ENCODE measurements at places on chromosomes 4 and X.

- no peak for DNase-seq
Observed at GRCh38 chr4:3374667-3375066, 67.1 kb upstream of the HGFAC start.

GRCh38 chr4:139950568-139950967 lies 203.4 kb downstream of the MAML3 start:
- DNase-seq = no peak

GRCh38 chr4:137387924-137388323 lies 144.4 kb downstream of the PCDH18 start:
- no peak for DNase-seq

DNA sequence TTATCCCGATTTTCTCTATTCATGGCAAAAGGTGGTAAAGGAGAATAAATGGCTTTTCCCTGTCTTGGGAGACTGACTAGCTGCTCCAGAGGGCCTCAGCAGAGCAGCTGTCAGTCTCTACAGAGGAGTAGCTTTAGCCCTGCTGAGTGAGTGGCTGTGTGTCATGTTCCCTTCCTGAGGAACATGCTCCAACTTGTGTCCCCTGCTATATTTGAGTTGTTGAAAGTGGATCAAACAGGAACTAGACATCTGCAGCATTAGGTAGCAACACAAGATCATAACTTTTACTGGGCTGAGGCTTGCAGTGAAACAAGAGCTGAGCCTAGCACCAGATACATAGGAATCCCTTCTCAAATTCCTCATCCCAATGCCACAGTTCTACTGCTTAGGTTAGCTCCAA lies 26.7 kb upstream of the PLAC1 start:
- peak; percentile 46 for DNase-seq

- no peak for DNase-seq
Observed at GRCh38 chr4:181685911-181686310, 557.3 kb upstream of the TENM3 start.

DNA sequence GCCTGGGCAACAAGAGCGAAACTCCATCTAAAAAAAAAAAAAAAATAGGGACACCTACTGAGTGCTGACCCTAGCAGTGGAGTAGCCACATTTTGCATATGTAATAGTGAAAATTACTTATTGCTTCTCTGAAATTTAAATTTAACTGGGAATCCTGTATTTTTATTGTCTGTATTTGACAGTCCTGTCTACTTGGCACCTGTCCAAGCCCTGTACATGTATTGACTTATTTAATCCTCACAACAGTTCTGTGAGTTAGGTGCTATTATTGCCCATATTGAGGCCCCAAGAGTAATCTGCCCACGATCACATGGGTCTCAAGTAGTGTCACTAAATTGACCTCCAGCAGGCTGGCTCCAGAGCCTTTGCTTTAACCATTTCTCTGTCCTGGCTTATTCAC lies 81.6 kb downstream of the WDR19 start:
- no peak for DNase-seq

GRCh38 chr4:83910693-83911092 lies 374.8 kb downstream of the GPAT3 start:
- DNase-seq = no peak

- DNase-seq = no peak
Observed at GRCh38 chrX:105753411-105753810, 68.9 kb upstream of the NRK start.

- no peak for DNase-seq
Observed at GRCh38 chr4:107630185-107630705, 89.8 kb downstream of the PAPSS1 start.

DNA sequence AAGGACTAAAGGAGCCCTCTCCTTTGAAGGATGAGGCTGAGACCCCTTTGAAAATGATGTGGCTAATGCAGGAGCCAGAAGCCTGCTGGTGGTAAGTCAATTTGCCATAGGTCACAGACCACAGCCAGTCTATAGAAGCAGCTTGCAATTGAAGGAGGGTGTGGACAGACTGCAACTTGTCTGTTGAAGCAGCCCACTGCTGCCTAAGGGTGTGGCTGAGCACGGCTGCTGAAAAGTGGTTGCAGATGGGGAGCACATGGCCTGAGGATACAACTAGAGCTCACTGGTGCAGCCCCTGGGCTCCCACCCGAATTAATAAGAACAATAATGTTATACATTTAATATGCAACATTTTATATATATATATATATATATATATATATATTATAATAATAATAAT lies 11.4 kb upstream of the EXOC1L start:
- DNase-seq = no peak

DNA sequence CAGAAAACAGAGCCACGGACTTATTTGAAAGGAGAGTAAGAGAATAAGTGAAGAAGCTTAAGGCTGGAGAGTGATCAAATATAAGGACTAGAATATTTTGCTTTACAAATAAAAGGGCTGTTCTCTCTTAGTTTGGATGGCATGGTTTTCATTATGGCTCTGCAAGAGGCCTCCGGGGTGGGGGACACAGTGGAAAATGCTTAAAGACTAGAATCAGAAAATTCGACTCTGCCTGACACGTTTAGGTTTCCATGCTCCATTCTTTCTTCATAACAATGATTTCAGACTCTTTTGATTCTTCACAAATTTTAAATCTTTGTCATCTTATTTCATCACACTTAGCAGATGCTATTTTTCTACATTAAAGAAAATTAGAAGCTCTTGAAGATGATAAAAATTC lies 632.4 kb upstream of the BOD1L1 start:
- DNase-seq = no peak

DNA sequence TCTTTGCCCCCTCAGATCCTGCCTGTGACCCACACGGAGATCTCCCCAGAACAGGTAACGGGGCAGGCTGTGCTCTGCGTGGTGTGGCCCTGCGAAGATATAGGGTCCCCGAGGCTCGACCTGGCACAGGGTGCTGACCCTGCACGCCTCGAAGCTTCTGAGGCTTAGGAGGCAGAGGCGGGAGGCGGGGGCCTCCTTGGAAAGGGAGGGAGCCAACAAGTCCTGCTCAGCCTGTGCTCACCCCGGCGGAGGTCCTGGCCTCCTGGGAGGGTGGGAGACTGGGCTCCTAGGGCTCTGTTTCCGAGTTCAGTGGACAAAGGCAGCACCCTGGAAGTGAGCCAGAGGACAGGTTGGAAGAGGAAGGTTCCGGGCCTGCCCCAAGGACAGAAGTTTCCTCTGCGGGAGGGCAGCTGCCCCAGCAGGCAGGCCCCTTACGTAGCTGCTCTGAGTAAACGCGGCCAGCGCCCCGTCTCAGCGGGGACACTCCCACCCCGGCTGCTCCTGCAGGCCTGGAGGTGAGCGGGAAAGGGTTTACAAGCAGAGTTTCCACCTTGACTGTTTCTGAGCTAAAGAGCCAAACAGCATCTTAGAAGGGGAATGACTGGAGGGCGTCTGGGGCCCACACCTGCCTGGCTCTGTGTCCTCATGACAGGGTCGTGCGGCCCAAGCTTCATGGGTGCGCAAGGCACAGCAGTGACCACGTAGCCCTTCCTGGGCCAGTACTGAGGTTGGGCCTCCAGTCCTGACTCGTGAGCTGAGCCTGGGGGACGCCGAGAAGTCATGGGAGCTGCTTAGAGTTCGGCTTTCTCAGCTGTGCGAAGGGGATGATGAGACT lies 16.1 kb downstream of the TMEM175 start:
- no peak for DNase-seq

GRCh38 chr4:68401231-68401630 lies 46.0 kb upstream of the TMPRSS11E start:
- no peak for DNase-seq

- DNase-seq = no peak
Observed at GRCh38 chr4:10094841-10095240, 21.8 kb downstream of the WDR1 start.

DNA sequence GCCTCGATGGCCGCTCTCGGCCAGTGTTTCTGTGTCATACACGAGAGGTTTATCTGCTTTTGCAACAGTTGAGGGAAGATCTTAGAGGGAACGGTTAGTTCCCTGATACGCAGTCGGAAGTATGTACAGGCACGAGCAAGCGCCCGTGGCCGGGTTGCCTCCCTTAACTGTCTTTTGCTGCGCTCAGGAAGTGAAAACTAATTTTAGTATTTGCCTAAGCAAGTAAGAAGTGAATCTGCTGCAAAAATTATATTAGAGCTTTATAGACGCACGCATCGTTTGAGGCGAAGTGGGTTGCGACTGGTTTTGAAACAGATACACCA lies 695 bp downstream of the MTM1 start:
- DNase-seq = peak; percentile 7

GRCh38 chrX:41779941-41780340 lies 56.0 kb downstream of the GPR82 start:
- no peak for DNase-seq

- DNase-seq = no peak
Observed at GRCh38 chr4:103306870-103307375, 108.8 kb upstream of the CENPE start.

- peak; percentile 23 for DNase-seq
Observed at GRCh38 chr4:139763672-139764071, 98.1 kb downstream of the MGST2 start.

DNA sequence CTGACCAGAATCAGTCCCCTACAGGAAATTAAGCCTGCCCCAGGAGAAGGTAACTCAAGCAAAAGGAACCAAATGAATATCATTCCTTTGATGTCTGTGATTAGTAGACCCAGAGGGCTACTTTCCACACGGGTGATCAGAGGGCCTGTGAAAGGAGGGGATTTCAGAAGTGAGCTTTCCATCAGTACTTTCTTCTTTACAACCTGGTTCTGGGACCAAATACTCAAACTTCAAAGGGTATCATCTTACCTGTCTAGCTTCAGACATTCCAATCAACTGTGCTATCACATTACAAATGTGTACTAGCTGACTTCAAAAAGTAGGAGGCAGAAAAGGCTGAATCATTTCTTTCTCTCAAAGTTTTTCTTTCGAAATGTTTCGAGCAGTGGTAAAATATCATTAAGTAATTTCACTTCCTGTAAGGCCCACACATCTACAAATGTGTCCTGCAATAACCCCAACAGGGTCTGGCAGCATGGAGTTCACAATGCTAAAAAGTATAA lies 23.9 kb downstream of the ACSL4 start:
- no peak for DNase-seq

DNA sequence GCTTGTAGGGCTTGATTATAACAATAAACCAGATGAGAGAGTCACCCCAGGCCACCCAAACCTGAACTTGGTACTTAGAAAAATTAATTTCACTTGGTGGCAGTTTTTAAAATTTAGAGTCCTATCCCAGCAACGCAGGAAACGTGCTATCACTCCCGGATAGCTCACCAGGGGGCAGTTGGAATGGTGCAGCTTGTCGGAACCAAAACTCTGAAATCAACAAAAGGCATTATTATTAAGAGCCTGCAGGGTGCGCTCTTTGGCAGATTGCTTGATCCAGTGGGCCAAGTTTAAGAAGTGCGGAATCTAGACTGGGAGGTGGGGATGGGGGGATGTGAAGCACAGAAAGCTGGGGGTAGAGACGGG lies 2.4 kb downstream of the FRAS1 start:
- DNase-seq = peak; percentile 83

GRCh38 chrX:133477986-133478385 lies 62.7 kb upstream of the GPC4 start:
- DNase-seq = no peak

DNA sequence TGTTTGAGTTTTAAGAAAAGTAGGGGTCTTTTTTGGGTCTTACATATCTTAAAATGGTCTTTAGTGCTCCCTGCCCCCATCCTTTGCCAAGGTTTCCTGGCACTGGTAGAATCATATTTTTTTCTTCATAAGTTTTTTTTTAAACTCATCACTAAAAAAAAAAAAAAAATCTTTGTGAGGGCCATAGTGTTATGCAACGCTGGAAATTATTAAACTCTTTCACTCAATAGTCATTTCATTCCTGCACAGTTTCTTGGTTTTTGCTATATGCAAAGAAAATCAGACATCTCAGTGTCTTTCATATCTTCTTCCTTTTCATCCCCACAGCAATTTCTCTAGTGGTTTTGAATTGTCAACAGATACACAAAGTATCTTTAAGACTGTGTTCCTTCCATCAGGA lies 95.6 kb downstream of the TMA16 start:
- no peak for DNase-seq

DNA sequence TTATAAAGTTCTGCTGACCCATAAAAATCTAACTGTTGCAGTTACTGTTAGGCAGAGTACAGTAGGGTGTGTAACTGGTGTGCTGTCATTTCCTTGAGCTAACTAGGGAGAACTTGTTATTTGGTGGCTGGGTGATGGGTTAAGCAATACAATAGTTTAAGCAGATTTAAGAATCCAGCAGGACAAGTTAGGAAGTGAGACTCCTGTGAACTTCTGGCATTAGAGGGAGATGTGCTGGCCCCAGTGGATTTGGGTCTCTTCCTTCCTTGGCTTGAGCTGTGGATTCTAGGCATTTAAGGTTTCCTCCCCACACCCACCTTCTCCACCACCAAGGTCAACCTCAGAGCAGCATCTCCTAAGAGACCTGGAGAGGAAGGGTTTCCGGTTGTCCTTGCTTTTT lies 70.5 kb downstream of the CLCN5 start:
- DNase-seq = no peak

DNA sequence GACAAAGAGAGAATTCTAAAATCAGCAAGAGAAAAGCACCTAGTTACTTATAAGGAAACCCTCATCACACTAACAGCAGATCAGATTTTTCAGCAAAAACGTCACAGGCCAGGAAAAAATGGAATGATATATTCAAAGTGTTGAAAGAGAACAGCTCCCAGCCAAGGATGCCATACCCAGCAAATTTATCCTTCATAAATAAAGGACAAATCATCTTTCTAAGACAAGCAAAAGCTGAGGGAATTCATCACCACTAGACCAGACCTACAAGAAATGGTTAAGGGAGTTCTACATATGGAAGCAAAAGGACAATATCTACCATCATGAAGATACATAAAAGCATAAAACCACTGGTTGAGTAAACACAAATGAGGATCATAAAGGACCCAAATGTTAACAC lies 53.6 kb downstream of the MANBA start:
- DNase-seq = no peak

GRCh38 chr4:17081179-17081578 lies 182.7 kb upstream of the LDB2 start:
- no peak for DNase-seq

DNA sequence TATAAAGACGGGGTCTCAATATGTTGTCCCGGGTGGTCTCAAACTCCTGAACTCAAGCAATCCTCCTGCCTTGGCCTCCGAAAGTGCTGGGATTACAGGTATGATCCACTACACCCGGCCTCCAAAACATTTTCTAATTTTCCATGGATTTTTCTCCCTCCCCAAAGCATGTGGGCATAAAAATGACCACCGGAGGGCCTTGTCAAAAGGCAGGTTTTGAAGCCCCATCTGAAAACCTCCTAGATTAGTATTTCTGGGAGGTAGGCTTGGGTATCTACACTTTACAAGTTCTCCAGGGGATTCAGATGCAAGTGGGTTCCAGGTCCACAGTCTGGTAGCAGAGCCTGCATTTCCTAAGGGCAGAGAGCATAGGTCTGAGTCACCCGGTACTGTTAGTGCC lies 1.4 kb upstream of the GPR173 start:
- peak; percentile 20 for DNase-seq

- no peak for DNase-seq
Observed at GRCh38 chrX:77118686-77119085, 328.5 kb upstream of the FGF16 start.

DNA sequence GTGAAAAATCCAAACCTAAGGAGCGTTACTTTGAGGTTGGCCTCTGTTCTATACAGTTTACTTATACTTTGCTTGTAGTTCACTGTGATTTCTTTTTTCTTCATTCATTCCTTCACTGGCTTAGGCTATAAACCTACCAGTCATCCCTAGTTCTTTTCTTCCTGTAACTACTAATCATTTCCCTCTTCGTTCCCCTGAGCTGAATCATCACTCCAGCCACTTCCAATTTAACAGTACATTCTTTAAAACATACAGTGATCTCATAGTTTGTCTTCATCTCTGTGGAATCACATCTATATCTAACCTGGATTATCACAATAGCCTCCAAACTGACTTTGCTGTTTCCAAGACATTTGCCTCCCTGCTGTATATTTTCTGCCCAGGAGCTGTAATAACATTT lies 25.2 kb upstream of the NPFFR2 start:
- no peak for DNase-seq

Data from NCI-H1694 treated with DMSO at 0.1 percent for 48 hours (cell line).